ENCODE measurements at places on chromosomes 11 and 22.
A peak's percentile ranks its signal among the peaks of the same experiment; 100 is the strongest.

DNA sequence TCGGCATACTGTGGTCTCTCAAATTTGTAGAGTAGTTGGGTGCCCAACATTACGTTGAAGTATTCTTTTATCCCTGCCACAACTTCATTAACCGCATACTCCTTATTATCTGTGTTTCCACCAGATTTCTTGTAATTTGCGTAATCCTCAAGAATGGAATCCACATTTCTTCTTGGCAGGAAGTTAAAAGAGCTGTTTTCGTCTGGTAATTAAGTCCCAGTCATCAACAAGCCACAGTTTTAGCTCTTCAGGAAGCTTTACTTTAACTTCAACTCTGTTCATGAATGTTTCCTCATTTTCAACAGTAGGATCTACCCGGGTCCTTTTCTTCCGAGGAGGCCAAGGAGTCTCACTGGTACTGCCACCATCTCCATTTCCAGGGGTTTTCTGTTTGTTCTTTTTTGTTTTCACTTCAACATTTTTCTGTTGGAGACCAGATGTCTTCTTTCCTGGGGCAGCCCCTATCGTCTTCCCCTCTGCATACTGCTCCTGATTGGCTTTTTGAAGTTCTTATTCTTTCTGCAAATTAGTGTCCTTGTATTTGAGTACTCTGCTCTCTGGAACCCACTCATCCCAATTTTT is 30.3 kb downstream of the PDE3B start:
- no peak for DNase-seq

DNA sequence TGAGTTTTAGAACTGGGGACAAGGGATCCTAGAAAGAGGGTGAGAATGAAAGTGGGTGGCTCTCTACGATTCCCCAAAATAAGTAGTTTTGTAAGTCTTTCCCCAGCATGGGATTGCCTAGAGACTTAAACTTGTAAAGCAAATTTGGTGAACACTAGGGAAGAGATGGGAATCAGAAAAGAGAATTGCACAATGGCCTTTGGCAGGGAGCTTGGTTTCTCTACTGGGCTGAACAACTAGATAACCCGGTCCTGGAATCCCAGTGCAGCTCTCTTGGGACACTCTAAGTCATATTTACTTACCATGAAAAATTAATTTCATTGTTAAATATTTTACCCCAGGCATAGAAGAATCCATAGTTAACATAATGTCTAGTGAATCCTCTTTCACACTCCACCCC is 16.5 kb upstream of the USP18 start:
- no peak for DNase-seq

- DNase-seq, result peak; percentile 44
Measured at GRCh38 chr11:118306556-118306955, 2.0 kb downstream of the CD3E start.

GRCh38 chr11:74909812-74910211 is 39.1 kb downstream of the XRRA1 start:
- DNase-seq, result no peak

DNA sequence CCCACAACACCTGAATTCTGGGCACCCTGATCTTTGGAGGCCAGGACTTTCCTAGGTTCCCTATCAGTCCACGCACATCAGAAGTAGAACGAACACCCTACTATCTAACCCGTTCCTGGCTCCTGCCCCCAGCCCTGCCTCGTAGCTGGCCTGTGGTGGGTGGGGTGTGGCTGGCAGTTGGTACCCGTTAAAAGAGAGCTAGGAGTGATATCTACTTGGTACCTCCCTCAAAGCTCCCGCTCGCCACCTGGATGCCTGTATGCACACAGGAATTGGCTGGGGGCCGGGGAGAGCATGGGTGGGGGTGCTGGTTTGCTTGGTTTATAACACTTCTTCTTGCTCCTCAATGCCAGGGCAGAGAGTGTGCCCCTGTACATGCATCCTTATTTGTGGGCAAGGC is 14.0 kb upstream of the NECTIN1 start:
- no peak for DNase-seq

DNA sequence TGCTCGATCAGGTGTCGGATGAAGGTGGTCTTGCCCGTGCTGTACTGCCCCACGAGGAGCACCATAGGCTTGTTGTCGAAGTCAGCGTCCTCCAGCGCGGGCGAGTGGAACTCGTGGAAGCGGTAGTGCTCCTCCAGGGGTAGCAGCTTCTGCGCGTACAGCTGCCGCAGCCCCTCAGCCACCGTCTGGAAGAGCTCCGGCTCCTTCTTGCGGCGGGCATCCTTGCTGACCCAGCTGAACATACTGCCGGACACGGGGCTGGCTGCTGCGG is 263 bp downstream of the EHD1 start:
- DNase-seq, result no peak

GRCh38 chr11:122140500-122140899 is 24.5 kb upstream of the BLID start:
- no peak for DNase-seq

- DNase-seq, result no peak
Measured at GRCh38 chr11:6249770-6250555, 9.7 kb upstream of the CCKBR start.

- DNase-seq, result no peak
Measured at GRCh38 chr22:27790376-27791158, 11.0 kb downstream of the MN1 start.

GRCh38 chr11:119166368-119167076 is 2.0 kb upstream of the NLRX1 start:
- DNase-seq, result no peak

DNA sequence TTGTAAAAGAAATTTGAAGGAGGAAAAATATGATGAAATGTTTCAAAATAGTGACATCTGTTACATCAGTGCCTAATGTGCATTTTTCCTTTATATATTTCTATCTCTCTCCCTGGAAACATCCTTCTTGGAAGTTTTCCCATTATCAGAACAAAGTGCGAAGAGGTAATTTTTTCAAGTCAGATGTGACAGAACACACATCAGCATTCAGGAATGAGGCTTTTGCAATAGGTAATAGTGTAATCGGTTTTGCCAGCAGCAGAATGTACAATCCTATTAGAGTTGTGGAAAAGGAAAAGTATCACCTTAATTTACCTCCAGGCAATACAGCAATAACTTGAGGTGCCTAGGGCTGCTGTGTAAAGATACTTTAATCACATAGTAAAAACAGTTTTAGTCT is 275.8 kb downstream of the FAT3 start:
- DNase-seq, result no peak

DNA sequence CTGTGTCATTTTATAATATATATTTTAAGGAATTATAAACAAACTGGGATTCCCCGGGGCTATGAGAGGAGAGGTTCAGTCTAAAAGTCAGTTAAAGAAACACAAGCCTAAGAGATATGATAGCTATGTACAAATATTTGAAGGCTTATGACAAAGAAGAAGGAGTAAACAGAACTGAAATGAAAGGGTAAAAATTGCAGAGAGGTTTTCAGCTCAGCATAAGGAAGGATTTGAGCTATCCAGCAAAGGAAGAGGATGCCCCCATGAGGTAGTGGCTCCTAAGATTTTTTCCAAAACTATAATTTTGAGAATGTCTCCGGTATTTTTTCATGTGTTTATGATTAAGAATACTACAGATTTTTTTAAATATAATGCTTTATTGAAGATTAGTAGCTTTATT is 57.9 kb upstream of the ANGPTL5 start:
- DNase-seq, result no peak

Measured in activated naive CD4-positive, alpha-beta T cell treated with anti-CD3 and anti-CD28 coated beads, Interleukin-2, amount 50 U/mL, for 72 hours (primary cell).